Fibroblast of lung (primary cell): ENCODE measurements at places on chromosomes 2 and 18. TPM values are rescaled to one million over a fixed set of nuclear protein-coding genes. Genes with fewer than 3 reads are reported as not detected.

- peak; percentile 33 for DNase-seq
These were observed 209.5 kb downstream of the VAPA start for GRCh38 chr18:10122988-10123950.

DNA sequence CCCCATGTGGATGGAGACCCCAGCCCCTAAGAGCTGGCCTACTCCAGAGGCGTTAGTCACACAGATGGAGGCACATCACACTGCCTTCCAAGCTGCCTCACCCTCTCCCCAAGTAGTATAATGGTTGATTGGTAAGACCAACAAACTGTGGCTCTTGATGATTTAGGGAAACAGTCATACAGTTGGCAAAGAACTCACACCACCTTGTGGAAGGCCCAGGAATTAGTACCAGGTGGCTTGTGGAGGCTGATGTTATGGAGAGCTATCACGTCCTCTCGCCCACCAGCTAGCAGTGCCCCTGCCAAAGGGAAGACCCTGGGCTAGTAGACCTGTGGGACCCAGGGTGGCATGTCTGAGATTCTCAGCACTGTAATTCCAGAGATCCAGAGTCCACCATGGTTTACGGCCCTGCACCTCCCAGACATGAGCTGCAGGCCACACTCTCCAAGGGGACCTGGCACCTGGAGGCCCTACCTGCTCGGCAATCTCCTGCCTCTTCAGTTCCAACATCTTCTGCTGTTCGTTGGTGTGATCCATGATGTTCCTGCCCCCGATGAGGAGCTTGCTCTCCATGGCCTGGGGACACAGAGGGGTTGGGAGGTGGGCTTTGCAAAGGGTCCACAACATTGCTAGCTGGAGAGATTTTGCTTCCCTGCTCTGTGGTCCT is 26.3 kb downstream of the KIF3C start:
- DNase-seq = no peak

- DNase-seq = peak; percentile 80
These were observed 174.0 kb upstream of the PIEZO2 start for GRCh38 chr18:11323359-11323819.

DNA sequence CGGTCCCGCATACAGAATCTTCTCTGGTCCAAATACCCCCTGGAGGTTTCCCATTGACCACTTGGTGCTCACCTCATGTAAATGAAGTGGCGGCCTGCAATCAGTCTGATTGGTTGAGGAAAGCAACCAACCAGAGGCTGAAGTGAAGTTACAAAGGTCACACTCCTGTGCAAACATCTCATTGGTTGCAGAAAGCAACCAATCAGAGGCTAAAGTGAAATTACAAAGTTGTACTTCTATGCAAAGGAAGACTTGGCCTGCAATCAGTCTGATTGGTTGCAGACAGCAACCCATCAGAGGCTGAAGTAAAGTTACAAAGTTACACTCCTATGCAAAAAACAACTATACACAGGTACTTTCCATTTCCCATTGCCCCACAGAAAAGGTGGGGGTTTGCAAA is 2.5 kb upstream of the SP100 start:
- no peak for DNase-seq

GRCh38 chr18:68564351-68564750 is 150.6 kb downstream of the TMX3 start:
- DNase-seq = no peak

CUL3 gene
- total RNA-seq = 63.4 and 69.7 TPM in 2 replicates

DNA sequence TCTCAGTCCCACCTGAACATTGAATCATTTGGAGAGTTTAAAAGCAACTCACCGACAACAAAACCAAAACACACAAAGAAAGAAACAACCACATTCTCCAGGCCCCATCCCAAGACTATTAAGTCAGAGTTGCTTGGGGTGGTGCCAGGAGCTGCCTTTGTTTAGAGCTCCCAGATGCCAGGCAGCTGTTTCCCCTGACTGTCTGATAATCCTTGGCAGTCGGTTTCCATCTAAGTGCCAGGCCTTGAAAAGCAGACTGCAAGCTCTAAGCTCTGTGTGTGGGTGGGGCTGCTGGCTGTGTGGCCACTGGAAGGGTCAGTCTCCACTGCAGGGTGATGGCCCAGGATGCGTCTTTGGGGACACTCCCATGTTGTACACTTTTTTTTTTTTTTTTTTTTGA is 255.3 kb upstream of the AGAP1 start:
- DNase-seq = peak; percentile 85

CD8B2 gene
- total RNA-seq = not detected in 2 replicates

GRCh38 chr2:225556461-225556860 is 157.0 kb downstream of the NYAP2 start:
- DNase-seq = no peak

GRCh38 chr18:33745151-33745795 is 167.3 kb downstream of the ASXL3 start:
- DNase-seq = no peak

DNA sequence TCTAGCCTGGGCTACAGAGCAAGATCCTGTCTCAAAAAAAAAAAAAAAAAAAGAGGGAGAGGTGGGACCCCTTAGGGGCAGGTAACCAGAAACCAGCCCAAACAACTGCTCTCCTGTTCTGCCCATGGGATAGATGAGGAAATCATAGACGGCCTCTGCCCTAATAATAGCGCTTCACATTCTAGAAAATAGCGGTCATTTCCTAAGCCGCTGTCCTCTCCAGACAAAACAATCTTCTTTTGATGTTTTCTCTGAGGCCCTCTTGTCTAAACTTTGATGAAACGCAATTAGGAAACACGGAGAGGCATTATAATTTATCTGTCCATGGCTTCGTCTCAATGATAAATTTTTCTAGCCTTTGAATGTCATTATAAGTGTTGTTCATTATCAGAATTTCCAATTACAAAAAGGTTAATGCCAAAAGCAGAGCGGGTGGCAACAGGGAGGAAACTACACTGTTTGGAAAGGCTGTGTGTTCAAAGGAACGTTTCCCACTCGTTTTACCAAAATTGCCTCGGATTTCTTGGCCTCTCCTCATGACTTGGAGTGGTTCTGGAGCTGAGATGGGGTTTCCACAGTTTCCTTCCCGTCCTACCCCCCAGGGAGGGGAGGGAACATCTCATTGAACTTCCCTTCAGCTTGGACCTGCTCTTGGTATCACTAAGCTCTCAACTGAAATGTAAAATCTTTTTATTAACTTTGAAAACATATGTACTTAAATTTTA is 151.6 kb upstream of the ZNF236 start:
- no peak for DNase-seq

CASP10 gene
- 4.9 and 8.1 TPM in 2 replicates for total RNA-seq

BCL11A gene
- under 0.01 and 0.17 TPM in 2 replicates for total RNA-seq

GRCh38 chr2:139876321-139876720 is 1096.1 kb upstream of the NXPH2 start:
- no peak for DNase-seq

GRCh38 chr2:22673529-22673928 is 711.5 kb upstream of the KLHL29 start:
- DNase-seq = no peak

GRCh38 chr18:14100503-14101286 is 31.5 kb downstream of the ZNF519 start:
- DNase-seq = no peak

DNA sequence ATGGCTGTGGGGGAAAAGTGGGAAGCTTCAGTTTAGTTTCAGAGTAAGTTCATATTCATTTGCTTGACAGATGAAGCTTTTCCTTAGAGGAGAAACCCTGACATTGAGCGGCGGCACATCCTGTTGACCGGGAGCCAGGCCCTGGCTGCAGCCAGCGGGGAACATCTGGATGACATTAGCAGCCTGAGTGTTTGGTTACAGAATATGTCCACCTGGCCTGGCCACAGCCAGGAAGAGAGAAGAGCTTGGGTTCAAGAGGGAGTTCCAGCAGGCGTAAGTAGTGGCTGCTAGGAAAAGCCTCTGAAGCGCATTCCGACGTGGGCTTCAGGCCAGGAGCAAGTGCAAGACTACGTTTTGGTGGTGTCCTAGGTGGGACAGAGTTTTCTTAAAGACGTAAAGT is 144.9 kb upstream of the MYCN start:
- no peak for DNase-seq

CHN1 gene
- total RNA-seq = 59.1 and 203 TPM in 2 replicates

DNA sequence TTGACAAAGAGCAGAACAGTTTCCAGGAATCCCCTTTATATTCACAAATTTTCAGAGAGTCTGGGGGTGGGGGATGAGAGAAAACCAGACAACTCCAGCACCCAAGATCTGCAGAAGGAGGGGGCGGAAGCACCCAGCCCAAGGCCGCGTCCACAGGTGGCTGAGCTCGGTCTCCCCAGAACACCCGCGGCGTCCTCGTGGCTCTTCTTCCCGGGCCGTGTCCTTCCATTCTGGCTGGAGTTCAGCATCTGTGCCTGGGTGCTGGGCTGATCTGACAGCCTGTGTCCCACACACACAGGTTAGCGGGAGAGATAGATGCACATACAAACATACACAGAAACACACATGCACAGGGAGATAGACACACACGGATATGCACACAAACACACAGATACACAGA is 455.8 kb upstream of the SALL3 start:
- no peak for DNase-seq

LRP1B gene
- under 0.01 TPM in 2 replicates for total RNA-seq

DNA sequence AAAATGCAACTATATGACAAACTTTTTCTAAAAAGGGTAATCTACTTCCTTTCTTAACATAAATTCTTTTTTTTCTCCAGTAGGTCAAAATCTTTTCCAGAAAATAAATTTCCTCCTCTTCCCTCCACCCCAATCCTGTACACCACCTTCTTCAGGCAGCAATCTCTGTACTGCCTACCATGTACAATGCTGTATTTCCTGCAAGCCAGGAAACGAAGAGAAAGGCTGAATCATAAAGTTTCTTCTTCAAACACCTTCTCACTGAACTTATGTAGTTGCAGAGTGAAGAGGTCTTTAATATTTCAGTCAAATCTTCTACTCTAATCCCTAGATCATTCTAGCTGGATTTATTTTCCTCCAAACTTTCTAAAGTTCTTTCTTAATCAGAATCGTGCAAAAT is 18.2 kb upstream of the C2orf66 start:
- no peak for DNase-seq

DNA sequence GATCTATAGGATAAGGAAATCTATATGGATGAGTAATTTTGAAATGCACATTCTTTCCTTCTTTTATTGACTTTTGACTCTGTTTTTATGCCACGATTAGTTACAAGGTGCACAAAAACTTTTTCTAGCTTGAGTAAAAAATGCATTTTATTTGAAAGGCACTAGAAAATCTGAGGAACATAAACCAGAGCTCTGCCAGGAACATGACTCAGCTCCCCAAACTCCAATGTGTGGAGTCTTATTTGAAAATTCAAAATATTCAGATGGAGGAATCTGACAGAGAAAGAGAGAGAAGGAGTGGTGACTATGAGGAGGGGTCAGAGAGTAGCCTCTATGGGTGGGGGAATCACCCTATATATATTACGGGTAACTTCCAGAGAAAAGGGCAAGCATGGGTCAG is 231.0 kb downstream of the DCC start:
- peak; percentile 33 for DNase-seq

GRCh38 chr18:77512152-77512551 is 262.5 kb downstream of the GALR1 start:
- no peak for DNase-seq

- peak; percentile 71 for DNase-seq
These were observed 84.7 kb downstream of the POLR1A start for GRCh38 chr2:86020984-86021383.

GRCh38 chr2:82790206-82791021 is 1668.7 kb downstream of the SUCLG1 start:
- DNase-seq = peak; percentile 91

DNA sequence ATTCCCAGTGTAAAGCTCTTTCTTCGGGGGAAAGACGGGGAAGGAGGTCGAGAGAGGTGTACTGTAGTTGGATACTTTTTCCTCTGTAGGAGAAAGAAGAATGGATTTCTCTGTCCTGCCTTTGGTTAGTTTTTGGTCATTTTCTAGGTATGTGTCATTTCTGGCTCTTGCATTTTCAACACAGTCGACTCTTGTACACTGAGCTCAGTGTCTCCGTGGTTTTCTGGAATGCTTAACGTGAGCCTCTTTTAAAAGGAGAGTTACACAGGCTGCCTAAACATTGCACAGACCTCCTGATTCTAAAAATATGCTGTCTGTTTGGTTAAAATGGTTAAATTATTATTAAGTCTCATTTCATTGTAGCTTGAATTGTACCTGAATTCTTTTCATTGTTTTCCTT is 21.8 kb upstream of the GLS start:
- DNase-seq = peak; percentile 63

SPATA3 gene
- not detected in 2 replicates for total RNA-seq

GRCh38 chr18:67331857-67332256 is 184.7 kb downstream of the DSEL start:
- DNase-seq = no peak

DNA sequence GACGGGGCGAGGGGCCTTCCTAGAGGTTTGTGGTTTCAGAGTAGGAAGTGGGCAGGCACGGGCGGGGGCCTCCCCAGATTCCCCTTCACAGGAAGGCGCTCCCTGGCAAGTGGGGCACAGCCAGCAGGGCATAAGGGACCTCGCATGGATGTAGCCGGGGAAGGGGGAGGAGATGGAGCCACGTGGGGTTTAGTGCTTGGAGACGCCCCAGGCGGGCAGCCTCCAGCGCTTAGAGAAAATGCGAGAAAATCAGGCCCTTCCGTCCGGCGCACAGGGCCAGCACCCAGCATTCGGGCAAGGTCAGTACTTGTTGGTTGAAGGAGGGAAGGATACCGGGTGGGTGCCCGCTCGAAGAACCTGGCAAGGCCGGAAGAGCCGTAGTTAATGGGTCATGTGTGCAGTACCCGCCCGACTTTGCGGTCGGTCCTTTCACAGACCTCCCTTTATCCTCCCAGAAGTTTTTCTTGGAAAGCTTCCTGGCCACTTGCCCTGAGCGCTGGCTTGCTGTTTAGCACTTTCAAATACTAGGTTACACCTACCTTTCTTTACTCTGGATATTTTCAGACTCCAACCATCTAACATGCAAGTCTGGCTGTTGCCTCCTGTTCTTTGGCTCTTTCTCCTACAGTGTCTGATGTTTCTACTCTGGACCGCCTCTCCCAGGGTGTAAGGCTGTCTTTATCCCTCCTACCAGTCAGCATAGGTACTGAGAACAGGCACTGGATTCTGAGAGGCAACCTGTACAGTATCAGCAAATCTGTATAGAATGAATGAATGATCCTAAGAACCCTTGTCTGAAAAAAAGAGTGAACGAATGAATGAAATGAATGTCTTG is 78.1 kb downstream of the CIB4 start:
- DNase-seq = peak; percentile 6

GRCh38 chr2:118604811-118605210 is 242.6 kb downstream of the EN1 start:
- DNase-seq = no peak

- DNase-seq = no peak
These were observed 159.4 kb downstream of the ACTR3 start for GRCh38 chr2:114049280-114049679.

DNA sequence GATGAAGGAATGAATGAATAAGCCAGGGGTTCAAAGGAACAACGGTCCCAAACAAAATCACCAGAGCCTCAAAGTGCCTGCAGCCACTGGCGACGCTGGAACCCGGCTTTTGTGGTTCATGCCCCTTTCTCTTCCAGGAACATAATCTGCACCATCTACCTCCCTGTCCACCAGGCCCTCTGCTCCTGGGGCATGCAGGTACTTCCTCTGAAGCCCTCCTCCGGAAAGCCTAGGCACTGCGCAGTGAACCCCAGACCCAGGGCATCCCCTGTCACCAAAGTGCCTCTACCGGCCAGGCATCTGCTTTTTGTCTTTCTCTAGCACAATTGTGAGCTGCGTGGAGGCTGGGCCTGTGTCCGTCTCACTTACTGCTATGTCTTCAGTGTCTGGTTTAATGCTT is 98.6 kb upstream of the TMEM200C start:
- no peak for DNase-seq

CCDC178 gene
- under 0.01 and 0.17 TPM in 2 replicates for total RNA-seq
